ENCODE measurements at places on chromosomes 11 and 22.

- DNase-seq: no peak
Observed at GRCh38 chr22:48696371-48696770, 1131.3 kb downstream of the BRD1 start.

DNA sequence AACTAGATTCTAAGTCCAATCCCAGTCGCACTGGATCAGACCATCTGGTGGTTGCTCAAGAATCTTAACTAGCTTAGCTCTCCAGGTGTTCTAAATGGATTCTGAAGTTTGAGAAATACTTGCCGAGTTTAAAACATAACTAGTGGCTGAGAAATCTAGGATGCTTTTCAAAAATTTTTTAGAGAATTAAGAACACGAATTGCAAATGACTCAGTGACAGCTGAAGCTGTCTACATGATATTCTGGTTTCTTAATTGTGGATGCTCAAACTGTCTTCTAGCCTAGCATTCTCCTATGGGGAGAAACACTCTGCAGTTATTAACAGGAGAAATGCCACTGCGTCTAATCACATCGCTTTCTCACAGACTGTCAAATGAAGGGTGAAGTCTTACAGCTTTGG is 20.2 kb upstream of the TP53AIP1 start:
- no peak for DNase-seq

DNA sequence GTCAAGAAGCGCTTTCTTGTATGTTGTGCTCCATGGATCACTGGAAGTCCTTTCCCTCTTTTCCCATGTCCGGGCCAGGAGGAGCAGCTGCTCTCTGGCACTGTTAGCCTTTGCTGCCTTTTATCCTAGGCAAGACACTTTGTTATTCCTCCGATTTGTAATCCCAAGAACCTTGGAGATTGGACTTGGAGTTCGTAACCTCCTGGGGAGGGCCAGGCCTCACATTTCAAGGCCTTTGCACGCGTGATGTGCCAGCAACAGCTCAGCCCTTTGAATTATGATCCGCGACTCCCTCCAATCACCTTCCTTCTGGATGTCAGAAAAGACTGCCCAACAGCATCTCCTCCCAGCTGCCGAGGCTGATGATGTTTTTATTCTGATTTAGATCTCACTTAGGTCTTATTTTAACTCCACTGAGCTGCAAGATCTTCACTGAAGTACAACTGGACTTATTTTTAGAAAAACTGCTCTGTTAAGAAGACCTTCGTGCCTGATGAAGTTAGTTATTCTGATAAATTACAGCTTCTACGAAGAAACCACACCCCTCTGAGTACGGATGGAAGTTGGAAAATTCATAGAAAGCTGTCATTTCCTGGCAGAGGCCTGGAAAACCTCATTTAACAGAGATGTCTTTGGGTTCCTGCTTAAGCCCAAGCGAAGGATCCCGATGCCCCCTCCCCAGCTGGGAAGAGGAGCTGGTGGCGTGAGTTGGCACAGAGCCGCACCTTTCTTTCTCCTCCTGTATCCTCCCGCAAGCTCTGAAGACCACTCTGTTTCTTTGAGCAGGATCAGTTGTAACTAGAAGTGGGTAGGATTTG is 62.4 kb downstream of the PARVB start:
- no peak for DNase-seq

DNA sequence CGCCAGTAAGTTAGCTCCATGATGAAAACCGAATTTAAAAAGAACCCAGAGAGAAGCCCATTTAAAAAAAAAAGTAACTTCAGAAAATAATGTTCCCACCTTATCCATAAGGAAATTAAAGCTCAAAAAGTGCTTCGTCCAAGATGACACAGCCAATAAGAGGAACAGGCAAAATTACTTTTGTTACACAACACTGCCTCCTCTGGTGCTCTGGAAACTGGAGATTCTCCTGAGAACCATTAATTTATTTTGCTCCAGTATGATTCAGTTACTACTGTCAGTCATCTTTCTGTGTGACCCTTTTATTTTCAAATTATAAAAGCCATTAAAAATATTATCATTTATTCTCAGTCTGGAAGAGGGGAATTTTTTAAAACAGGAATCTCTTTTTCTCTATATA is 2.0 kb downstream of the IFT27 start:
- no peak for DNase-seq

GRCh38 chr22:40348025-40348658 is 1.8 kb downstream of the ADSL start:
- peak; percentile 7 for DNase-seq

GRCh38 chr22:47281126-47282106 is 519.0 kb downstream of the TBC1D22A start:
- no peak for DNase-seq

- no peak for DNase-seq
Observed at GRCh38 chr11:134781380-134781866, 369.4 kb upstream of the B3GAT1 start.

DNA sequence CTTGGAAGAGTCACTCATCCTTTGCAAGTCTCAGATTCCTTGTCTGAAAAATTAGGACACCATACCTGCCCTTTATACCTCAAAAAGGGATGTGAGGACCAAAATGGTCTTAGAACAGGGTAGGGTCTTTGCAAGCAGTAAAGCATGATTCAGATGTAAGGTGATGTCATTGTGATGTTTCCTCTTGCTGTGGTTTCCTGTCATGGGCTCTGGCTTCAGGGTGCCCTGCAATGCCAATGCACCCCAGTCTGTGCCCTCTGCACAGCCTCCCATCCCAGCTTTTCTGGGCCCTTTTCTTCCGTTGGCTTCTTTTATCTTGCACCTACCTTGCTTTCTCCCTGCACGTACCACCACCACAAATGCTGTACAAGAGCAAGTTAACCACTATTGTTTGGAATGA is 87.8 kb upstream of the NNMT start:
- DNase-seq: no peak

- no peak for DNase-seq
Observed at GRCh38 chr11:72013765-72014711, 15.3 kb downstream of the IL18BP start.

GRCh38 chr11:126507646-126508045 is 152.2 kb downstream of the ST3GAL4 start:
- DNase-seq: no peak

GRCh38 chr22:35564975-35565867 is 24.6 kb downstream of the RASD2 start:
- no peak for DNase-seq

- no peak for DNase-seq
Observed at GRCh38 chr22:41501209-41501608, 32.3 kb downstream of the ACO2 start.

DNA sequence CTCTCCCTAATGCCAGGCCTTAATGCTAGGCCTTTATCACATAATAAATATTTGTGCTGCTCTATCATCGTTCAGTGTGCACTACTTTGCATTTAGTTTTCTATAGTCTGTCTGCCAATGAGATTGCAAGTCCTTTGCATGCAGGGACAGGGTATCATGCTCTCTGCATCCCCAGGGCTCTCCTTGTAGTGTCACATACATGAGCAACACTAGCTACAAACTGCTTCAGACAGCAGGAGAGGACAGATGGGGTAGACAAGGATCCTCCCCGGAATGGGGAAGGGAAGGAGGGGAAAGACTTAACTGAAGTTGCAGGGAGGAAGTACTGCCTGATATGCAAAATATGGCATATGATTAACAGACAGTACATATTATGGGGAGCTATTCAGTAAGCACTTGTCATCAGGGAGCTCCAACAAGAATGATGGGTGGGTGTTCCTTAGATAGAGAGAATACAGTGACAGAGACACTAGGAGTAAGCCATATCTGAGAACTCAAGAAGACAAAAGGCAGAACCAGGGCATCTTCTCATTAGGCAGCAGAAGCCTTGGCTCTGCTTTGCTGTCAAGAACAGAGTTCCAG is 42.8 kb downstream of the ZNF202 start:
- no peak for DNase-seq

GRCh38 chr11:122037911-122038310 is 78.1 kb downstream of the BLID start:
- DNase-seq: no peak

- no peak for DNase-seq
Observed at GRCh38 chr11:18490736-18491485, 35.3 kb downstream of the LDHAL6A start.

- no peak for DNase-seq
Observed at GRCh38 chr11:86931548-86932258, 23.5 kb downstream of the FZD4 start.

DNA sequence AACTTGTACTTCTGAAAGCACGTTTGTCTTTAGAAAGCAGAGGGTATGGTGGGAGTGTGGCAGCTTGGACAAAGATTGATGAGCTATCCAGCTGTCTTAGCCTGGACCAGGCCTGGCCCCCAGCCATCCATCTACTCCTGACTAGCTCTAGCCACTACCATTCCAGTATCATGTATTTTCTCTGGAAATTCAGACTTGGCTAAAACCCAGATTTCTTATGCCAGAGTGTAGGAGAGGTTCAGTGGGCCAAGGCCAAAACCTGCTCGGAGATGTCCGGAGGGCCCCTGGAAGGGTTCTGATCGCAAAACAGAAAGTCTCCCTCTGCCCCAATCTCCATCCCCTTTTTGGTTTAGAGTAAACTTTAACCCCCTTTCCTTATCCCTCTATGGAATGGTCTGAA is 24.8 kb upstream of the MTCH2 start:
- DNase-seq: no peak

GRCh38 chr11:67544616-67545242 is 21.5 kb upstream of the CABP2 start:
- no peak for DNase-seq

- DNase-seq: no peak
Observed at GRCh38 chr11:119029340-119030028, 1.2 kb downstream of the SLC37A4 start.

DNA sequence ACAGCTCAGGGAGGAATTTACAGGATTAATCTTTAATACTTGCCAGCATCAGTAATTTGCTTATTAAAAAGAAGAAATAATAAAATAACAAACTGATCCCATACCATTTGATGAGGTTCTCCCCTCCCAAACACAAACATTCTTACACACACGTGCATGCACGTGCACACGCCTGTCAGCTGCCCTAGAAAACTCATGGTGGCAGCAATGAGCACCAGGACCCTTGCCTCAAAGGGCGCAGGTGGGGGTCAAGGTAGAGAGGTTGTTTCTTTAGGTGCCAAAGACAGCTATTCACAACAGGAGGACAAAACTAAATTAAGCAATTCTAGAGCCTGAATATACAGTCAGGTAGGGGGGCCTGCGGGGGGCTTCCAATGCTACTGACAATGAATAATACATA is 219.3 kb downstream of the BUD13 start:
- DNase-seq: no peak

DNA sequence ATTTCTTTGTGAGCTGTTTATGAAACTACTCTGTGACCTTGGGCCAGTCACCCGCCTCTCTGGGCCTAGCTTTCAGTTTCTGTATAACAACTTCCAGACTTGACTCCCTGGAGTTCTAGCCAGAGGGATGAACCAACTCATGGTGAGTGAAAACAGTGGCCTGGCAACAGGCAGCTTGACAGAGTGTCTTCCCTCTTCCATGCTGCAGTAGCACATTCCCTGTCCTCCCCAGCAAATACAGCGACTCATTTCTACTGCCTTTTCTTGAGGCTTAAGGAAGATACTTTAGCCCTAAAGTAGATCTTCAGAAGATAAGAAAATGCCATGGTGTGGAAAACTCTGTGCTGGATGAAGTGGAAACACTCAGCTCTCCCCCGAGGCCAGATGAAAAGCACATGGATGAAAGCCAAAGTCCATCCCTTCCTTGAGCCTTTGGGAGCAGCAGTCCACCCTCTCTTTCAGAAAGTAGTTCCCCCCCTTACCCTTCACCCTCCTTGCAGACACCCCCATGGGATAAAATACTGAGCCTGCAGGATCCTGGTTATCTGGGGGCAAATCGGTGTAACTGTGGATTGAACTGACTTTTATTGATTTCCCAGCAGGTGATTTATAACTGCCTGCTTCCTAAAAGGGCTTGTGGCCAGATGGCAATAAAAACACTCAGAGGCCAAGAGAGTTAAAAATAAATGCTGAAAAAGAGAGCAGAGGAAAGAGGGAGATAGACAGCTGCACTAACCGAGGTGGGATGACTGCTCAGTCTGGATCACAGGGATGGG is 24.1 kb downstream of the IRAG1 start:
- DNase-seq: no peak

- no peak for DNase-seq
Observed at GRCh38 chr11:125317416-125317815, 152.9 kb downstream of the PKNOX2 start.

DNA sequence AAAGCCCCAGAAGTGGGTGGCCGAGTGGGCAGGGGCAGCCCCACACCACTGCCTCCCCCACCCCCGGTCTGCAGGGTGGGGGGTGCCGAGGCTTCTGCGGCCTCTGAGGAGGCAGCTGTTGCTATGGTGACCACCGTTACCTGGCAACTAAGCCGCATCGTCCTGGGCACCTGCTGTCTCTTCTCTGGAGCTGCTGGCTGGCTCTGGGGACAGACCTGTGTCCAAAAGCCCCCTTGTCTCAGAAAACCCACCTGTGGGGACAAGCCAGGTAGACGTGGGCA is 79.9 kb upstream of the PRR5 start:
- DNase-seq: peak; percentile 47

GRCh38 chr11:78190871-78191538 is 2.3 kb downstream of the USP35 start:
- DNase-seq: no peak

GRCh38 chr11:1693327-1694063 is 3.5 kb upstream of the KRTAP5-6 start:
- DNase-seq: peak; percentile 48

DNA sequence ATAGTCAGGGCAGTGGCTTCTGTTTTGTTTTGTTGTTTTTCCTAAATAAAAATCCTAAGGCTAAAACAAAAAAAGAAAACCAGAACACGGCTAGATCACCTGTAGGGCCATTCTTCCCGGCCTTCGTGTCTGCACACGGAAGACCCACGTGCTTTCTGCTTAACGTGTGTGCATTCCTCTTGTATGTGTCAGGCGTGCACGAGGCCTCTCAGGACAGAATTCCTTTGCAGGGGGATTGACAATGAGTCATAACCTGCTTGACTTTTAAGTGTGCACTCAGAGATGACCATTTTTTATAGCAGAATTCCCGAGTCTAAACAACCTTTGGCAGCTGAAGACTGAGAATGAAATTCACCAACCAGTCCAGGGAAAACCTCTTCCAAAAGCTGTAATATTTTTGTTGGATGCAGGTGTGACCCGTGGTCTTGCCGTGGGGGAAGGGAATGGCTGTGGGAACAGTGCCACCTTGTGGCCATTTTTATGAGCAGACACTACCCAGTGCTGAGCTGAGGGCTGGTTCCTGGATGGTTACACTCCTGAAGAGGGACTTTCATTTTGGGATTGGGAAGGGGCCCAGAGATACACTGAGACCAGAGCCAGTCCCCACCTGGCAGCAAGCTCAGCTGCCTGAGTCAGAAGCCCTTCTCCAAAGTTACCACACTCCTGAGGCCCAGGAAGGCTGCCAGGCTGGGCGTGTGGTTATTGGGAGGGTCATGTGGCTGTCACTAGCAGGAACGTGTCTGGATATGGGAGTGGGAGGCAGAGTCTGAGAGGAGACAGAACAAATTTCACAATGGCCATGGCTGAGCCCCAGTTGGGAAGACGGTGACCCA is 35.7 kb upstream of the DKK3 start:
- peak; percentile 38 for DNase-seq

DNA sequence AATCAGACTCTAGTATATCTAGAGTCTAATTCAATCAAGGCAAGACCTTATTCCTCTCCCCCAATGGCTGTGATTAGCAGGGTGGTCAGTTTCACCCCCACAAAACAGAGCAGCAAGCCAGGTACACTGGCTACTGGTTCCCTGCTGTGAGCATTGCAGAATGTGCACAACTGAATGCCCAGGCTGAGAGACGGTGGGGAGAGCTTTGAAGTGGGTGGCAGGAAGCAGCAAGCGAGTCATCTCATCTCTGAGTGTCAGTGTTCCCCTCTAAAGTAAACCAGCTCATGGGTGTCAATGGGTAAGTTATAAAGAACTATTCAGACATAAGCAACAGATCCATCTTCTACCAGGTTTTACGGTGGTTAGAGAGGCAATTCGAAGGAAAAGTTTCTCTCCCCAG is 37.6 kb downstream of the GAB4 start:
- DNase-seq: no peak
